Left ventricle myocardium superior (tissue), 1 donor: ENCODE measurements at places on chromosomes 7 and 10.

GRCh38 chr10:118497227-118497626 lies 98.2 kb downstream of the PRLHR start:
- no peak for DNase-seq

DNA sequence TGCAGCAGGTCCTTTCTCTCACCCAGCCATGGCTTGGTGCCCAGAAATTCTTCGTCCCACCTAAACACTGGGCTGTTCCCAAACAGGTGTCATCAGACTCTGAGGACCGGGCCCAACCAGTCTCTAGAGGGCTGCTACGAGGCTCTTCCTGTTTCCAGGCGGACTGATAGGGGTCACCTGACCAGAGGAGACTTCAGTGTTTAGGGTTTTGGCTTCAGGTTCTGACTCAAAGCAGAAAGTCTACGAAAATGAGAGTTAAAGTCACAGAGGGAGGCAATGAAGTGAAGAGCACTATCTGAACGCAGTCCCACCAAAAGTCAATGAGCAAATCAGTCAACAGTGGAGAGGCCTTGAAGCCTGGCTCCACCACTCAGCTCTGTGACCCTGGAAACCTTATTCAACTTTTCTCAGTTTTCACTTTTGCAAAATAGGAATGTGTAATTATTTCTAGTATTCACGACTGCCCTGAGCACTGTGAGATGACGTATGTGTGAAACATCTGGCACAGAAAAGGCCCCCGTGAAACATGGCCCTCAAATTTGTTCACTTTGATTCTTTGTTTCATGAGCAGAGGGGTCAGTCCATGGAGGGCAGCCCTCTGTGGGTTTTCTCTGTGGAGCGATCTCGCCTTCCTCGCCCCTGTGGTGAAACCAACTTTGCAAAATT lies 189.9 kb upstream of the PDE1C start:
- no peak for DNase-seq

DNA sequence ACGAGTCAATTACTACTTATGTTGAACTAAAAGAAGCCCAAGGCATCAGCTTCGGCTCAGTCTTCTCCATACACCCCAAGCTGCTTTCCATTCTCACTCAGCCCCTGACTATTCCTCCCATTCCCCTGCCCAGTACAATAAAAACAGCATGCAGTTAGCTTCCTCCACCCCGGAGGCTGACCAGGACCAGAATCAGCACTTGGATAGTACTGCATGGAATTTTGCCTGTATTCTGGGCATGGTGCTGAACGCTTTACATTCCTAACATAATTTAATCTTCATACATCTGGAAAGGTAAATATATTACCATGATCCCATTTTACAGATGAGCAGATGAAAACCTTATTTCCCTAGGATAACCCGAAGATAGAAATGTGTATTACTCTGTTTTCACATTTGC lies 7.5 kb upstream of the PODXL start:
- DNase-seq = no peak

DNA sequence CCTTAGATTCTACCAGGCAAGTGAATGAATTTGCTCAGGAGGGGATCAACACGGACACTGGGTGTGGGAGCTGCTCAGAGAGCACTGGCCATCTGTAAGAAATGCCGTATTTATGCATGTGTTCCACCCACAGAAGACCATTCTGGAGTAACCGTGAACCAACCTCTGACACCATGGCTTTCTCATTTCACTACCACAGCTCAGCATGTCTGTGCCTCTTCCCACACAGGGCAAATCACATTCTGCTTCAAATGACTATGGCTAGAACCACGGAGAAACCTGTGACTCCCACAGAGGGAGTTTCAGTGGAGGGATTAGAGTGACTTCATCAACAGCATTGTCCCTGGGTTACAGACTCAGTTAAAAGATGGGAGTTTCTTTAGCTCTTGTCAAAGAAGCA lies 893.4 kb downstream of the XPNPEP1 start:
- no peak for DNase-seq

GRCh38 chr7:142874837-142875236 lies 10.7 kb downstream of the TRPV6 start:
- DNase-seq = no peak

- no peak for DNase-seq
These were observed 99.8 kb downstream of the WDR37 start for GRCh38 chr10:1155791-1156615.

- no peak for DNase-seq
These were observed 3.5 kb downstream of the SEPTIN7 start for GRCh38 chr7:35804231-35804970.

GRCh38 chr10:104057717-104058116 lies 28.0 kb downstream of the COL17A1 start:
- no peak for DNase-seq

DNA sequence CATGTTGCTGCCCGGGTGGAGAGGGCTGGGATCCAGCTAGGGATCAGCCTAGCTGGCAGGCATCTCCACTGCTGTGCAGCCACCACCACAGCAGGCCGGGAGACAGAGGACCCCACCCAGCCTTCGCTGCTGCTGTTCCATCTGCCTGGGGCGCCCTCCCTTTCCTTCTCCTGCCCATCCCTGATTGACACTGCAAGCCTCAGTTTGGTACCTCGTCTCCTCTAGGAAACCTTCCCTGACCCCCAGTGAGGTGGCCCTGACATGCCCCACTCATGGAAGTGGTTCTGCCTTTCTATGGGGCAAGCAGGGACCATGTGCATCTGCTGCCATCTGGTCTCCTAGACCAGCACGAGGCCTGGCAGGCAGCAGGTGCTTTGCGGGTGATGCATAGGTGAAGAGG lies 30.4 kb upstream of the DPYSL4 start:
- peak; percentile 17 for DNase-seq

- no peak for DNase-seq
These were observed 136.3 kb downstream of the MAPK8 start for GRCh38 chr10:48442809-48443177.
